ENCODE measurements at places on chromosomes 7 and 10.

DNA sequence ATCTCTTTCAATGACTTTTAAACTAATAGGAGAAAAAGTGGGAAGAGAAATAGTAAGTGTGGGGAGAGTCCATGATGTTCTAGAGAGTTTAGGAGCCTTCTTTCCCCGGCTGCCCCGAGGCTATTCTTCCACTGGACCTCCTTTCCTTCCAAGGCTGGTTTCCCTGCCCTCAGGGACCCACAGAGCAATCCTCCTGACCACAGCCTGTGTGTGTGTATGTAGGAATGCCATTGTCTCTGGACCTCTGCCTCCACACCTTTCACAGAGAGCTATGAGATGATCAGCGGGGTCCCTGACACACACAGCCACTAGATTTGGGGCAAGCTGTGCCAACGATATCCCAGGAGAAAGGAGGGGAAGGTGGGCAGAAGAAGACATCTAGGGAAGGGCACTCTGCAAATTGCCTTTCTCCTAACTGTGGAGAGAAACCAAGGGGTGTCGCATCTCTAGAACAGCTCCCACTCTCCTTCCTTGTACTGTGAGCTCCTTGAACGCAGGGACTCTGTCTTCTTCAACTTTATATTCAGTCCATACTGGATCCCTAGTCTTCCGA, 13.3 kb upstream of the CHCHD3 start:
- no peak for DNase-seq

- no peak for DNase-seq
These were observed 66.5 kb downstream of the RBM20 start for GRCh38 chr10:110710621-110711020.

DNA sequence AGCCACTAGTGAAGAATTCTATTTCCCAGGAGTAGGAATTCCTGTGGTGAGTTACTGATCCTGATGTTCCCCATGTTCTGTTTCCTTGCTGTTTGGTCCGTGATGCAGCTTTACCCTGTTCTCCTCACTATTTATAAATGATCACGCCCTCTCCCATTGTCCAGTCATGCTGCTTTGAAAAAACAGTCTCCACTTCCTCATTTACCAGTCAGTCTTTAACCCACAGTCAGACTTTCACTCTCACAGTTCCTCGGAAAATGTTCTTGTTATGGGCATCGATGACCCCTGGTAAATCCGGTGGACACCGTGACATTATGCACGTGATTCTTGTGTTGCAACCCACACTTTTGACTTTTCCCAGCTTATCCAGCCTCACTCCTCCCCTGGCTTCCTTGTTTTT, 14.4 kb downstream of the SCIN start:
- DNase-seq, result peak; percentile 26

- no peak for DNase-seq
These were observed 43.7 kb downstream of the DNAJC12 start for GRCh38 chr10:67794256-67794655.

DNA sequence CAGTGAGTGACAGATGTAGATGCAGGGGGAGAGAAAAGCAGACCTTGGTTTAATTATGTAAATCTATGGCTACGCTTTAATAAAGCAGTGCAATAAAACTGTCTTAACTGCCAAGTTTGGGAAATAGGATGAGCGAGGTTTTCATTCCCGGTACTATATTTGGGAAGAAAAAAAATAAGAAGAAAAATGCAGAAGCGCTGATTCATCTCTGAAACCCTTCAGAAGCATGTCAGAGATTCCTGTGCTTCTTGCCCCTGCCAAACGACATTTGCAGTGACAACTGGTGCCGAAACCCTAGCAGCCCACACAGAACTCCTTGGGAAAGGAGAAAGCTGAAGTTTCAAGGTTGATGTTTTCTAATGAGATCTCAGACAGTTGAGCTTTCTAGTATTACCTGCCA, 380.7 kb downstream of the REEP3 start:
- DNase-seq, result no peak

GRCh38 chr10:29243750-29244149, 45.1 kb upstream of the LYZL1 start:
- DNase-seq, result no peak

DNA sequence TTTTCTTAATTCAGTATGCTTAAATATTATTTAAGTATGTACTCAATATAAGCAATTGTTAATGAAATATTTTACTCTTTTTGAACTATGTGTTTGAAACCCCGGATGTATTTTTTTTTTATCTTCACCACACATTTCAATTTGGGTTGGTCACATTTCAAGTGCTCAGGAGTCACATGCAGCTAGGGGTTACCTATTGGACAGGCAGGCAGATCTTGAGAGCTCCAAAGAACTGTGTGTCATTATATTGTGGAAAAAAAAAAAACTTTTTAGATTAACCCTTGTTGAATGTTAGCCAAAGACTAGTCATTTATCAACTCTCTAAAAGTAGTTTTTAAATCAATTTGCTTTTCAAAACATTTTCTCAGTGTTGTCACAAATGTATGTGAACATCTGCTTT, 37.2 kb downstream of the IKZF1 start:
- DNase-seq, result no peak

DNA sequence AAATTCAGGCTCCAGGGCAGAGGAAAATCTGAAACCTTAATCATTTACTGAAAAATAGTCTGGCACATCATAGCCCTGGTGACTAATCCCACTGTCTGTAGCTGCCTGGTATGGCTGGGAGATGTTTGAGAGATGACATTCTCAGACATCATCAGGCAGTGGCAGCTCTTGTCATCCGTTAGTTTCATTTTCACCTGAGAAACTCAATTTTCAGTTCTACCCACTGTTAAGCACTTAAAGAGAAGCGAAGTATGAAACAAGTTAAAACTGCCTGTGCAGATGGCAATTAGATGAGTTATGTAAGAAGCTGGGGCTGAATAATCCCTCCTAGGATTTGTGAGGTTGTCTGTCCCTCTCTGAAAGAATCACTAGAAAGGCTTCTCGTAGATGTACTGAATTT, 150.2 kb downstream of the NSUN6 start:
- peak; percentile 56 for DNase-seq

GRCh38 chr7:141550386-141551093, 670 bp upstream of the AGK start:
- no peak for DNase-seq

- peak; percentile 45 for DNase-seq
These were observed 658.3 kb downstream of the SUGCT start for GRCh38 chr7:40793132-40793531.

GRCh38 chr7:103928581-103928980, 60.9 kb downstream of the RELN start:
- no peak for DNase-seq

DNA sequence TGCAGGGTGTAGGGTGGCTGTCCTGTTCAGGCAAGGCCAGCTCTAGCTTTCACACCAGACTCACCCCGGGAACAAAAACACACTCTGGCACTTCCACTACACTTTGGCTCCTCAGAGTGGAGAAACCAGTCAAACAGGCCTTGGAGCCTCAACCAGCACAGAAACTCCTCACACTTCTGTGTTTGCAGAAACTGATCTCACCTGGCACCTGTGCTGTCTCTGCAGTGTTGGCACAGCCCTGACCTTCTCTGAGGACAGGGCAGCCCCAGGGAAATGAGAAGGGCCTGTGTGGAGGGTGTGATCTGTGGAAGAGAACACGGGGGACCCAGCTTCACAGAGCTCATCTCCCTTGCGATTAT, 4.1 kb upstream of the CALML5 start:
- DNase-seq, result no peak

GRCh38 chr7:41630741-41631140, 72.1 kb downstream of the INHBA start:
- no peak for DNase-seq

DNA sequence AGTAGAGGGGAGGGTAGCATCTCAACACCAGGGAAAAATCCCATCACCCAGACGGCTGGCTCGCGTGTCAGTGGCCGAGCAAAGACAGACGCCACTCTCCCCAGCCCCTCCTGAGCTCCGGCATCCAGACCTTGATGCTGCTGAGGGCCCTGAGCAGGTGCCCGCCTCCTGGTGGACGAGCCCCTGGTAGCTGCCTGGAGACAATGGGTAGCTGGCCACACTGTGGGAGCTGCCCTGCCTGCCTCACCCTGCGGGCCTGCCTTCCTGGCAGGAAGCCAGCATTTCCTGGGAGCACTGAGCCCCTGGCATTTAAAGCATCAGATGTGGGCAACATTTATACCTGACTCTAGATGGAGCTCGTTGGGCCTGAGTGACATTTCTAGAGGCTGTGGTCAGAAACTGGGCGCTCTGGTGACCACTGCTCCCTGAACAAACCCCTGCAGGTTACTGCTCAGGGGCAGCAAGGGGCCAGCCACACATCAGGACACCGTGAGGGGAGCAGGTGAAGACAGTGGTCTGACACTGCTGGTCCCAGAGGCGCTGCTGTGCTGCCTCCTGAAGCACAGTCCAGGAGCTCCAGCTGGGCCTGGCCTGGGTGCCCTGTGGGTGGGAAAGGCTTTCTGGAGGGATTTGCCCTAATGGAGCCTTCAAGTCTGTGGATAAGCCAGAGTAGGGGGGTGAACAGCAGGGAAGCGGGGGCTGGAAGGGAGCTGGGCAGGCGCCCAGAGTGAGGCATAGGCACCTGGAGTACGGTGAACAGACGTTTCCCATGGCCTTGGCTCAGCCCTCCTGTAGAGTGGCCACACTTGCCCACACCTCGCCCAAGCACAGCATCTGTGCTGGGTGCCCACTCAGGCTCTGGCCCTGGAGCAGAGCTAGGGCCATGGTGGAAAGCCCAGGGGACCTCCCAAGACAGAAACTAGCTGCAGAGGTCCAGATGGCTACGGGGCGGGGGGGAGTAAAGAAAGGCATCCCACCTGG, 138.7 kb downstream of the MAPK8 start:
- peak; percentile 68 for DNase-seq

DNA sequence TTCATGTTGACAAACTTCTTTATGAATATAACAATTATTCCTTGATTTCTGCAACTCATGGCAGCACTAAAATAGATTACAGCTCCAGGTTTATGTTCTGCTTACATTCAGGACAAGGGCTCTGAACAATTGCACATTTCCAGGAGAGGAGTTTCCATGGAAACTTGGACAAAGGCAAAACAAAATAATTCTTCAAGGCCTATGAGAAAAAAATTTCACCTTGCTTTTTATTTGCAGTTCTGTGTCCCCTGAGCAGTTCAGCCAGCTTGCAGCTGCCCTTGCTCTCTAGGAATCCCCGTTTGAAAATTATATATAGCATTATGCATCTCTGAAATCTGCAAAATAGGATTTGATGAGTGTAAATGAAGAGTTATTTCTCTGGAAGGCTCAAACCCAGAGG, 71.7 kb downstream of the ARL4A start:
- no peak for DNase-seq

GRCh38 chr7:8213381-8213780, 48.6 kb downstream of the ICA1 start:
- no peak for DNase-seq

DNA sequence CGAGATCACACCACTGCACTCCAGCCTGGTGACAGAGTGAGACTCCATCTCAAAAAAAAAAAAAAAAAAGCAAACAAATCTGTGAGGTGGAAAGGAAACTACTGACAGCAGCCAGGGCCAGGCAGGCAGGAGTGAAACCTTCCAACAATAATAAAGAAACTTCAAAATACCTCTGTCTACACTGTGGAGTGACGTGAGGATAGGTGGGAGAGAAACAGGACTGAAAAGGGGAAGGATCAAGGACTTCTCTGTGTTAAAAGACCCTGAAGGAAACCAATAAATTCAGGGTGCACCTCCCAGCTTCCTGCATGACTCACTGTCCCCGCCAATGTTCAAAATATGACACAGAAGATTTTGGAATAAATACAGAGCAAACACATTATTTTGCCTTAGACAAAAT, 82.9 kb downstream of the KIAA1549 start:
- peak; percentile 33 for DNase-seq

DNA sequence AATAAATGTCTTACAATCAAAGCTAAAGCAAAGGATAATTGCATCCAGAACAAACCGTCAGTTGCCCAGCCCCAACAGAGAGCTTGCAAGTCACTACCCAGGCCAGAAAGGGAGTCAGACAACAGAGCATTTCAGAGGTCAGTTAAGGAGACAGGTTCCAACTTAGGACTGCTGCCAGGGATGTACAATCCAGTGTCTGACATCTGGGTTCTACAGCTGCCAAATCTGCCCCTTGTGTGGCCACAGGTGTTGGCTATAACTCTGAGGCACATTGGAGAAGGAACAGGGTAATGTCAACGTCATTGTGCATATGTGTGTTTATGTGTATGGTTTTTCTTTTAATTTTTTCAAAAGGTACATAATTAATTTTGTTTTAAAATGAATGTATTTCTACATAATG, 85.2 kb upstream of the GLCCI1 start:
- DNase-seq, result no peak

DNA sequence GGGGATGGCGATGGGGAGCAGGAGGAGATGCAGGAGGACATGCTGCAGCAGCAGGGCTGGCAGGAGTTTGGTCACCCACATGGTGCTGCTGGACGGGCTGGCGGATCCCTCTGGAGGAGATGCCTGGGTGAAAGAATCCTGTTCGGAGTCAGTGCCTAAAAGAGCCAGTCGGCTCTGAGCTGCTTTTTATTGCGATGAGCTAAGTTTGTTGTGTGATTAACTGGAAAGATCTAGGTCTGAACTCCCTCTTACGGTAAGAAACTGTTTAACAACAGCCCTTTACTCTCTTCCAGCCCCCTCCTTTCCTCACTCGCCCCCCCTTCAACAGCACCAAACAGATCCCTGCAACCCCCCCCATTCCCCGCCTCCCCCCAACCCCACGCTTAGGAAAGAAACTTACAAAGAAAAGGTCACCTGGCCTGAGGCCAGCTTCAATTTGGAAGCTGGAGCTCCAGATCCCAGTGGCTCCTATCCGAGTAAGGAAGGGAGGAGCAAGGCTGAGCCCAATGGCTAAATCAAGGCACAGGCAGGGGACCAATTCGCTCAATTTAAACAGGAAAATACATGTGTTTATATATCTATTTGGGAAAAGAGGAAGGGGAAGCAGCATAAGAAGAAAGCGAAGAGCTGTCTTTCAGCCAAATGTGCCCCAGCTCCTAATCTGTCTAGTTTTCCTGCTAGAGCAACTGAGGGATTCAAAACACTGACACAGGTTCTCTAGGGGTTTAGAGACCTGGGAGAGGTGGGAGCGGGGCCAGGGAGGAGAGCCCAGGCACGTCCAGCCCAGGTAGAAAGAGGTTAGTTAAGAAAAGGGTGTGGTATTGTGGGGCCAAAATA, at the start of gene HGF:
HGF (minus strand) TSS at position 157 of the 837 bp plus-strand sequence; CDS start at position 81, 76 bp downstream.
- DNase-seq, result no peak

- no peak for DNase-seq
These were observed 19.8 kb downstream of the OR2F1 start for GRCh38 chr7:143974459-143974858.

DNA sequence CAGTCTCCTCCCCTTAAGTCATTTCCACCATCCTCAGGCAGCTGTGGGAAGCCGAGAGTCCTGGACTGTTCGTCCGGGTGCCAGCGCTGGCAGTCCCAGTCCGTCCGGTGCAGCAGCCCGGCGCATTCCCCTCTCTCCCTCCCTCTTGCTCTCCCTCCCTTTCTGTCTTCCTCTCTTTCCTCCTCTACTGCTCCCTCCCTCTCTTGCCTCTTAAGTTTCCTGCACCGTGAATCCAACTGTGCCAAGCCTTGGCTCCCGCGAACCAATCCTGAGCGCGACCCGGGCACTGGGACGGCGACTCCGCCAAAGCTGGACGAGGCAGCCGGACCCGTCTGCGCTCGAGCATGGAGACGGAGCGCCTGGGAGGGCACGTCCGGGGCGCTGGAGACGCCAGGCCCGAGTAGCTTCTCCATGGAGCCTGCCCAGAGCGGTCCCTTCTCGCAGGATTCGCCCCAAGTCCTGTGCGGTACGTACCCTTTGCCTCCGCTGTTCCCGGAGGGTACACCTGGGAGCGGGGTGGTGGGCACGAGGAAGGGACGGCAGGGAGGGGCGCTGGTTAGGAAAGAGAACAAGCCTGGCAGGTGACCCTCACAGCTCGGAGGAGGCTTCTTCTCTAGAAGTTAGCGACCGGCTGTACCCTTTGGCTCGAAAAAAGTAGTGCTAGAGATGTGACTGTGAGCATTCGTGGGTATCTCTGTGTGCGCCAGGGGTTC, 1.0 kb downstream of the NXPH1 start:
- DNase-seq, result no peak

Data from A172 (cell line).